ENCODE measurements at places on chromosomes 11 and 22.
A peak's percentile ranks its signal among the peaks of the same experiment; 100 is the strongest.

DNA sequence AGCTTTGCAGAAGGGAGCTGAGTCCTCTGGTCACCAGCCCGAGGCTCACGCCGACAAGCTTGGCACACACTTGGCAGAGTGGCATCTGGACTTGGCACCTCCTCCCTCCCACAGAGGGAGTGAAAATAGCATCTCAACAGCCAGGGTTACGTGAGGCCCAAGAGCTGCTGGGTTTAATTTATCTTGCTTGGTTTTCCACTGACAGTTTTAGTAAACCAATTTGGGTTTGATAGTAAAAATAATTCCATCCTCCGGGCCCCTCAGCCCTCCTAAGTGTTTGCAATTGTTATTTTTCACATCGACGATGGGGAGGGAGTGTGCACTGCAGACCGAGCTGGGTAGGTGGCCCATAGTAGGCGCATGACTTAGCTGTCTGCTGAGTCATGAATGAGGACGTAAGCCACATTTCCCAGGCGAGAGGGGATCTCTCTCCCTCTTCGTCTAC, 107.6 kb upstream of the ASPHD2 start:
- peak; percentile 69 for ATAC-seq

DNA sequence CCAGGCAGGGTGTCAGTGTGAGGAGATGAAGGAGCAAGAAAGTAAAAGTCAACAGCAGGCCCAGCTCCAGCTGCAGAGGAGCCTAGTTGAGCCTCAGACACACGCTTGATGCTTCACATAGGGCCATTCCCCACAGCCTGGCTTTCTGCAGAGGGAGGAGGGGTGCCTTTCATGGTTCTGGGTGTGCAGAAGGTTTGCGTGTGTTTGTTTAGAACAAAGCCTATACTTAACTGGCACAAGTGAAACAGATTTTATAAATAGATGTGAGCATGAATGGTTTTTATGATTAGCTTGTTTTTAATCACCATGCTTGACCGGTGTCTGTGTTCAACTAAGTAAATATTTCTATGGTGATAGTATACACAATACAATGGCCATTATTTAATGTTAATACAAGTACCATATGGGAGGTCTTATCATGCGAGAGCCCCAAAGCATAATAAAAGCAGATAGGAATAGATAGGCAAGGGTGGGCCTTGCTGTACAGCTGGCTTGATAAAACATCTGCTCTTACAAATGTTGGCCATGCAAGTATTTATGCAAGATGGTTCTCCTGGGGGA, 290.2 kb downstream of the ETS1 start:
- peak; percentile 41 for ATAC-seq

GRCh38 chr22:32644252-32645100, 157.0 kb upstream of the TIMP3 start:
- peak; percentile 69 for ATAC-seq

GRCh38 chr22:30763815-30764673, 69.4 kb downstream of the OSBP2 start:
- ATAC-seq: peak; percentile 75

GRCh38 chr11:77211594-77212251, 83.7 kb downstream of the MYO7A start:
- ATAC-seq: no peak

GRCh38 chr22:25068707-25069106, 116.2 kb downstream of the KIAA1671 start:
- no peak for ATAC-seq

DNA sequence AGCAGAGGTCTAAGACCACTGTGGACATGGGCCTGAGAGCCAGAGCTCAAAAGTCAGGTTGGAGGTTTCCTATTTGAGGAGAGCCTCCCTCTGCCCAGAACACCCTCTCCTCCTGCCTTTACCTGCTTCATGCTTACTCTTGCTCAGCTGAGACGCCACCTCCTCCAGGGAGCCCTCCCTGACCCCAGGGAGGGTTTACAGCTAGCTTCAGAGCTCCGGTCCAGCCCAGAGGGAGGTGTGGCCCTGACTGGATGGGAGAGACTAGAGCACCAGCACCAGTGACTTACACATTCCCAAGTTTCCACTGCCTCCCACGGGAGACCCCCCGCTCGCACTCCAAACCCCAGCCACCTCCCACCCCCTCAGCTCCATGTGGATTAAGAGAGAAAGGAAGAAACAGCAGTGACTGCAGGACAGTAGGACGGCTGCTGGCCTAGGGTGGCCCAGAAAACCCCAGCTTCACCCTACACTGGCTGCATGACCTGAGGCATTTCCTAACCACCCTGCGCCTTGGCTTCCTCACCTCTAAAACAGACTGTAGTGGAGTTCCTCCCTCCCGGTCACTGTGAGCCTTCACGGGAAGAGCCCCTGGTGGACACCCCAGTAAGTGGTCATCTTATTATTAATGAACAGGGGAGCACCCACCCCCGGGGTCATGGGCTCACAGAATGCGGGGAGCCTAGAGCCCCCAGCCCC, 24.5 kb upstream of the PDGFB start:
- no peak for ATAC-seq

DNA sequence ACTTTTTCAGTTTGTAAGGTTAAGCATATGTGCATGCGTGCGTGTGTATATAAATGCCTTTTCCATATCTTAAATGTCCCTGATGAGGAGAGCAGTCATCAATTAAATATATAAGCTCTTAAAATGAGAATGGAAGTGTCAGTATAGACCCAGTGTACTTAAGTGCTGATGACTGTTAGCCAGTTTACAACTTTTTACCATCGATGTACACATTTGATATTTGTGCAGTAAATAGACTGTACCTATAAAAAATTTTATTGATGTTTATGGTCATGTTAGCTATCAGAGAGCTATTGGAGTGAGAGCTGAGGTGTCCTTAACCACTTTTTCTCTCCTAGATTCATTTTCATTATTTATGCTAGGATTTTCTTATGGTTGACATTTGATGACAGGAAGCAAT, 45.4 kb downstream of the TRAF6 start:
- ATAC-seq: no peak

- no peak for ATAC-seq
Measured at GRCh38 chr11:110886288-110886970, 174.2 kb upstream of the ARHGAP20 start.

GRCh38 chr11:93501856-93502255, 41.3 kb downstream of the SMCO4 start:
- ATAC-seq: no peak

GRCh38 chr22:45929649-45930048, 47.3 kb downstream of the WNT7B start:
- no peak for ATAC-seq

Data from motor neuron (in vitro differentiated cells).